Stimulated activated CD8-positive, alpha-beta memory T cell treated with anti-CD3 and anti-CD28 coated beads, Interleukin-15, amount 100 ng/mL, for 24 hours (primary cell): ENCODE measurements at places on chromosomes 5 and 9.

DNA sequence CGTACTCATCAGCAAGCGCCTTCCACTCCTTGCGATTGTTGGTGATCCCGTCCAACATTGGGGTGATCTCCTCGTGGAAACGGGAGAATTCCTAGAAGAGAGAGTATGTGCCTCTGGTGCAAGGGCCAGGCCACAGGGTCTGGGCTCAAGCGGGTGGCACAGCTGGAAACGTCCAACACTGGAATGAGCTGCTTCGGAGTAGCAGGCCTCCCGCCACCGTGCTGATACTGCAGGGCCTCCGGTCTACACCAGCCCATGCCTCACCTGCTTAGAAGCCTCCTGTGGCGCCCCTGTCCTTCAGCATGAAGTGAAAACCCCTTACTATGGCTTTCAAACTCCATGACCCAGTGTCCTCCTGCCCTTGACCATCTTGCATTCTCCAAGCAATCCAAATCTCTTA lies 81.4 kb downstream of the PDE6A start:
- DNase-seq, result no peak

DNA sequence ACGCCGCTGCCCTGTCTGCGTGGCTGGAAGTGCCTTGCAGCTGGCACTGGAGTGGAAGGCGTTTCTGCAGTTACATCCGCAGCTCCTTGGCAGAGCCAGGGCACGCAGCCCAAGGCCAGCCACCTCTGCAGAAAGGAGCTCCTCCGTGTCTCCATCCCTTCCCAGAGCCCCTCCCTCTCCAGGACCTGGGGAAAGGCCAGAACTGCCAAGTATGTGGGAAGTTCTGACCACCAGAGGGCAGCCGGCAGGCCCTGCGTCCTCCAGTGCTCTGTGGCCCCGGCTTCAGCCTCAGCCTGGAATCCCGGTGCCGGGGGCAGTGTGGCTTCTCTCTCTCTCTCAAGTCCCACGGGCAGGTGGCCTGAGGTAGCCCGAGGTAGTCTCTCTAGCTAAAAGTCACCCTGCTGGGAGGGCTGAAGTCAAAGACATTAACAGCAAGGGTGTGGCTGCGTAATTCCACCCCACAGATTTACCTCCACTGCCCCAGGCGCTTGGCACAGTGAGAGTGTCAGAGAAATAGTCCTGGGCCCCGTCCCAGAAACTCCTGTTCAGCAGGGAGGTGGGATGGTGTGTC lies 101.7 kb upstream of the FCN2 start:
- DNase-seq, result no peak

- DNase-seq, result no peak
These were observed 41.6 kb upstream of the MROH2B start for GRCh38 chr5:41112486-41113455.

- no peak for DNase-seq
These were observed 222.8 kb upstream of the KLF4 start for GRCh38 chr9:107712390-107712789.

DNA sequence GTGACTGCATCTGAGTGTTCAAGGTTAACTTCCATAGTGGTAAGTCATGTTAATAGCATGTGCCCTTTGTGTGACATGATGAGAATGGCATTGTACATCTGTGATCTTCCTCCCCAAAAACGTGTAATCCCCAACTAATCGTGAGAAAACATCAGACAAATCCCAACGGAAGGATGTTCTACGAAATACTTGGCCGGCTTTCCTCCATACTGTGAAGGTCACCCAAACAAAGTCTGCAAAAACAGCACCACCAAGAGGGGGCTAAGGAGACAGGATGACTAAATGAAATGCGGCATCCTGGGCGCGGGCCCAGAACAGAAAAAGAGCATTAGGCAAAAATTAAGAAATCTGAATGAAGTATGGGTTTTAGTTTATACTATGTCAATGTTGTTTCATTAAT lies 81.8 kb downstream of the MED10 start:
- DNase-seq, result no peak

GRCh38 chr5:154690488-154690887 lies 64.7 kb upstream of the LARP1 start:
- no peak for DNase-seq
